ENCODE measurements at places on chromosomes 5 and 9. TPM values are rescaled to one million over a fixed set of nuclear protein-coding genes. Genes with fewer than 3 reads are reported as not detected.

DNA sequence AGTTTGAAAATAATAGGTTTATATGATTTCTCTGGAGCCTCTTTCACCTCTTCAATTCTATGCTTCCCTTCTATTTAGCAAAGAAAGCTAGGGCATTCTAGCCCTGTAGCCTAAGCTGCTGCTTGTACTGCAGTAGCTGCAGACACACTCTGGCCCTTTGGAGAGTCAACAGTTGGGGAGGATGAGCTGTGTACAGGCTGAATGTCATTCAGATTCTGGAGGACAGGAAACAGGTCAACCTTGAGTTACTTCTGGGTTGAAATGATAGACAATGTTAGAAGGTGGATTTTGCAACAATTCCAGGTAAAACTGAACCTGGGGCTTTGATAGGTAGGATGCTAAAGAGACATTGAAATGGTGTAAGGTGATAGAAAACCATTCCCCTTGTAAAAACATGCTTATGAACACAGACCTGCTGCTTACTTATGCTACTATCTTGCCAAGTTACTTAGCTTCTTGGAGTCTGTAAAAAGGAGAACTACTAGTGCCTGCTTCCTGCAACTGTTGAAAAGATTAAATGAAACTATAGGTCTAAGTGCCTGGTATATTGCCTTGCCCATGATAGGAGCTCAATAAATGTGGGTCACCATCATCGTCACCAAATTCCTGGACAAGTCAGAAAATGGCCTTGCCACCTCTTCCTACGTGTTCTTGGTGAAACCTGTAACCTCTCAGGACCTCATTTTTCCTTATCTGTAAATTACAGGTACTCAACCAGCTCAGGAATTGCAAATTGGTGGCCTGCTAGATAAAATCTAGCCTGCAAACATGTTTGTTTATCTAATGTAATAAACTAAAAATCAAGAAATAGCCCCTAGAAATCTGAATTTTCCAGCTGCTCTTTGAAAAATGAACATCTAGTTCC is 83.7 kb downstream of the GALNT10 start:
- H3K36me3 ChIP-seq = peaks cover 21% of the 10 kb centered on the region
- H3K27me3 ChIP-seq = no peaks in the 10 kb centered on the region
- H3K27ac ChIP-seq = no peak overlapping the region
- H3K4me1 ChIP-seq = peaks cover 59% of the 10 kb centered on the region
- DNase-seq = no peak

DNA sequence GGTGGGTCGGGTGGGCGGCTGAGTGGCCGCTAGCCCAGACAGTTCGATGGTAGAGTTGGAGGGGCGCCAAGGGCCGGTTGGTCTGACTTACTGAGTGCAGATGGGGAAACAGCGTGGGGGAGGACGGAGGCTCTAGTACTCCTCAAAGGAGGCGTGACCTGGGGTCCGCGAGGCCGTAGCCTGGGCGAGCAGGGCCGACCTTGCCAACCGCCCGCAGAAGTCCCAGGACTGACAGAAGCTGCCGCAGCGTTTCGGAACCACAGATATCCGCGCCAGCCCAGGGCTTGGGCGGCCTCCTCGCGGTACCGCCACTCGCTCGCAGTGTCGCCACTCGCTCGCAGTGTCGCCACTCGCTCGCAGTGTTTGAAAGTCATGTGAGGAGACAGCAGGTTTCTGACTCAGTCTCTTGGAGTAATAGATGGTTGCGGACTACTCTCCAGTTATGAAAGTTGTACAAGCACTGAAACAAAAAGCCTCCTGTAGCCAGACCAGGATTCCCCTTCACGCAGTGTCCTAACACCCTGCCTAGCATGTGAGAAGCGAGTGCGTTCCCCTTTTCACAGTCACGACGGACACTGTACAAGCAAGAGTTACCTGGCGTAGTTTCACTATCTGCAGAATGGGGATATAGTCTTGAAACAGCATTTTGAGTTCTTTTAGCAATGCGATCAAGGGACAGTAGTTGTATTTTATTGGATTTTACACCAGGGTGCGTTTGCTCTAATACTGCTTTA is 674 bp downstream of the TMEM38B start:
- DNase-seq = peak; percentile 42
- H3K36me3 ChIP-seq = peaks cover 3% of the 10 kb centered on the region
- peak overlapping the region; percentile 53 for H3K27ac ChIP-seq
- peak overlapping the region; percentile 83 for H3K4me3 ChIP-seq
- H3K4me1 ChIP-seq = peaks cover 15% of the 10 kb centered on the region

DNA sequence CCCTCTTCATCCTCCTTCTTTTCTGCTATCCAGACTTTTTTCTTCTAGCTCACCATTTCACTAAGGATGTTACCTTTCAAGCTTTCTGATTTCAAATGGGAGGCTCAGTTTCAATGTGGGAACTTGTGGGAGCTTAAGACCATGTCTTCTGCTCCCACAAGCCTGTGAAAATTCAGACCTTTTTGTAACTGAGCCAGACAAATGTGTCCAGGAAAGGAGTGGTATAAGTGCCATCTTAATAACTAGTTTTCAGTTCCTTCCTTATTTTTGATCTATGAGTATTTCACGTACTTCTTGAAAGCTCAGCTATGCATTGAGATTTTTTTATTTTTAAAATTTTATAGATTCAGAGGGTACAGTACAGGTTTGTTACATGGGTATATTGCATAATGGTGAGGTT is 4.6 kb upstream of the ERCC6L2 start:
- no peak overlapping the region for H3K4me3 ChIP-seq
- no peak overlapping the region for H3K27ac ChIP-seq
- no peak for DNase-seq
- peaks cover 18% of the 10 kb centered on the region for H3K4me1 ChIP-seq

DNA sequence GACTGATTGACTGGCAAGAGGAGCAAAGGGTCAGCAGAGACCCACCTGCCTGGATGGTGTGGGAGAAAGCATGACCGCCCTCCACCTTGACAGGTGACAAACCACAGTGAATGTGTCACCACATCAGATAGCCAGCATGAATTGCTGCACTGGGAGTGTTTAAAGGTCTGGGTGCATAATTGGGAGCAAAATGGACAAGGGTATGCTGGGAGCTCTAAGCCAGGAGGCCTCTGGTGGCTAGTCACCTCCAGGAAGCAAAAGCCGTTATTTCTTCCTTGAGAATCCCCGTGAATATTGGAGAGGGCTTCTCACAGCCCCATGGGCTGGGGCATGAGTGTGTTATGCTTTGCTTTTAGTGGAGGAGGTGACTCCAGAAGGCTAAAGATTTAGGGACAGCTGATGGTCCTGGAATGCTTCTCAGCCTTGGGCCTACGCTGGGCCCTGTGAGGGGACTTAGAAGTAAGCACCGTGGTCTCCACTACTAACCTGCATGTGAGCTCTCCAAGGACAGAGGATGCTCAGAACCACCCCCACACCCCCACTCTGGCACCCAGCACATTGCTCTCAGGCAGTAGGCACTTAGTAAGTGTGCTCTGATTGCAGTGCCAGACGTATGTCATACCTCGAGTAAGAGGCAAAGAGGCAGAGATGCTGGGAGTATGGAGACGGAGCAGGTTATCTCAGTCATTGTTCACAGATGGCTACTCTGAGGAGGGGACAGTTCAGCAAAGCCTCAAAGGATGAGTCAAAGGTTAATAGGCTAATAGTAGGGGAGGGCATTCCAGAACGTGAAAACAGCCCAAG is 9.1 kb upstream of the IRF1 start:
- peak overlapping the region; percentile 21 for H3K27ac ChIP-seq
- no peaks in the 10 kb centered on the region for H3K27me3 ChIP-seq
- no peaks in the 10 kb centered on the region for H3K36me3 ChIP-seq
- H3K4me1 ChIP-seq = peaks cover 26% of the 10 kb centered on the region
- no peak overlapping the region for H3K4me3 ChIP-seq
- DNase-seq = no peak

DNA sequence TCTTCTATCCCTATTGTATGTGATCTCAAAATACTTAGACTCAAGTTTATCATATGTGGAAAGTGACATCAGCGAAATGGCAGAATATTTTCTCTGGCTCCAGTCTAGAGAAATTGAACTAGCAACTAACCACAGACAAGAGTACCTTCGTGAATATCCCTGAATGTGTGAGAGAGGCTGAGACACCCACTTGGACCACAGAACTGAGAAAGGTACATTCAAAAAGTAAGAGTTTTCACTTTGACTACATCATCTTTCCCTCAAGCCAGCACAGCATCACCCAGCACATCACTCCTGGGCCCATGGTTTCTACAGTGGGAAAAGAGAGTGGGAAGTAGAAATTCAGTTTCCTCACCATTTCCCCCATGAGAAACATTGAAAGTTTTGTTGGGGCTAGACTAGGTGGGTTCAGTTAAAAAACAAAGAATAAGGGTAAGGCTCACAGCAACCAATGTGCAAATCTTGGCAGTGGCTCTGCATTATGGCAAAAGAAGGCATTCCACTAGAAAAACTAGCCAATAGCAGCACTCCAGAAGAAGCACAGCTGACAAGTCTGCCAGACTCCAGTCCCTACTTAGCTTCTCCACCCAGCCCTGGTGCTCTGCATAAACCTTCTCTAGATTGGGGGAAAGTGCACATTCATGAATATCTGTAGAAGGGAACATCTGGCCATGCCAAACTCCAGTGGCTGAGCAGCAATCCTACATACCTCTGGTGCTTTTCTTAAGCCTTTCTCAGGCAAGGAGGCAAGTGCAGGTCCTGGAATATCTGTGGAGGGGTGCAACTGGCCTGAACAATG is 225.6 kb upstream of the VLDLR start:
- no peaks in the 10 kb centered on the region for H3K36me3 ChIP-seq
- DNase-seq = no peak
- peaks cover 2% of the 10 kb centered on the region for H3K27me3 ChIP-seq
- no peak overlapping the region for H3K4me3 ChIP-seq
- H3K27ac ChIP-seq = no peak overlapping the region

- peak; percentile 26 for DNase-seq
- peak overlapping the region; percentile 81 for H3K4me3 ChIP-seq
- H3K4me1 ChIP-seq = peaks cover 15% of the 10 kb centered on the region
- no peak overlapping the region for H3K27ac ChIP-seq
- no peaks in the 10 kb centered on the region for H3K36me3 ChIP-seq
Measured at GRCh38 chr5:127029581-127030258, 638 bp downstream of the MARCHF3 start.

DNA sequence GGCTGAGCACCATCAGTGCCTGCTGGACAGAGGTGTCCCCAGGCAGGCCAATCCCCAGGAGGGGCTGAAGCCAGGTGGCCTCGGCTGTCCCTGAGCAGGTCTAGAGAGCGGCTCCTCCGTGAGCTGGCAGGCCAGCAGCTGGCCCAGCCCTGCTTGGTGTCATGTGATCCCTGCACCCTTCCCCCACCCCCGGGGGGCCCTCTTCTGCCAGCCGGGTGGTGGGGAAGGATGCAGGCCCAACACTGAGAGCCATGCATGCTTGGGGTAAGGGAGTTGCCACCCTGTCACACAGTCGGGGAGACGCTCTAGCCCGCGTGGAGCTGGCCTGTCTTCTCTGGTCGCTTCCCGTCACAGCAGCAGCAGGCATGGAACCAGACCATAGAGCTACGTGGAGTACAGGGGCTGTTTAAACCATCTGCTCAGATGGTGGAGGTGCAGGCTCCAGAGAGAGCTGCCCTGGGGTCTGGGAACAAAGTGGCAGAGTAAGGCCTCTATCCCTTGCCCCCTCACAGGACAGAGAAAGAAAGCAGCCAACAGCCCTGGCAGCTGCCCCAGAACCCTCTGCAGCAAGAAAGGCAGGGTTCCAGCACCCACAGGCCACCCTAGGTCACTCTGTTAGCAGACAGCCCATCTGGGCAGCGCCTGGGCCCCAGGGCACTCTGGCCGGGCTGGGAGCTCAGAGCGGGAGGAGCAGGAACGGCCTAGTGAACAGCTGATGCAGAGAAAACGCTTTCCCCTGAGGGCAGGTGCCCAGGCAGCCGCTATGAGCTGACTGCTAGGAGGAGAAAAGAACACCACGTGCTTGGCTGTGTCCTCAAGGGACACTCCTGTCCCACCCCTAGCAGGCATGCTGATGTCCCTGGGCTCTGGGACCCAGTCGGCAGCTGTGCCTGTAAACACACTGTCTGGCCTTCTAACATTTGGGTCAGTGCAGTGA is 6.8 kb downstream of the RALGDS start:
- H3K36me3 ChIP-seq = peaks cover 23% of the 10 kb centered on the region
- H3K27me3 ChIP-seq = no peaks in the 10 kb centered on the region
- H3K4me1 ChIP-seq = peaks cover 31% of the 10 kb centered on the region
- peak overlapping the region; percentile 80 for H3K27ac ChIP-seq
- H3K4me3 ChIP-seq = no peak overlapping the region

- DNase-seq = no peak
- H3K27me3 ChIP-seq = no peaks in the 10 kb centered on the region
- no peak overlapping the region for H3K4me3 ChIP-seq
- H3K27ac ChIP-seq = no peak overlapping the region
- no peaks in the 10 kb centered on the region for H3K36me3 ChIP-seq
Measured at GRCh38 chr9:108579757-108580439, 275.9 kb downstream of the ACTL7B start.

EIF4E1B gene
- total RNA-seq = not detected

GRCh38 chr5:1316588-1317340 is 21.9 kb upstream of the TERT start:
- no peak for DNase-seq
- H3K27me3 ChIP-seq = no peaks in the 10 kb centered on the region
- H3K4me1 ChIP-seq = peaks cover 52% of the 10 kb centered on the region
- H3K27ac ChIP-seq = peak overlapping the region; percentile 92
- peaks cover 46% of the 10 kb centered on the region for H3K36me3 ChIP-seq
- peak overlapping the region; percentile 69 for H3K4me3 ChIP-seq

HK3 gene
- 0.52 TPM for total RNA-seq

CCDC183 gene
- total RNA-seq = not detected

- H3K27me3 ChIP-seq = peaks cover 2% of the 10 kb centered on the region
- no peak overlapping the region for H3K4me3 ChIP-seq
- no peak for DNase-seq
Measured at GRCh38 chr9:94156348-94157049, 72.2 kb downstream of the PTPDC1 start.

RNF183 gene
- not detected for total RNA-seq

- H3K27ac ChIP-seq = no peak within 1 kb of the TSS
- peak; percentile 64 for DNase-seq
- H3K27me3 ChIP-seq = peaks cover 50% of the 10 kb centered on the region
- H3K4me3 ChIP-seq = peak within 1 kb of the TSS; percentile 52
Measured at GRCh38 chr5:172640822-172641358, at the start of gene NEURL1B. NEURL1B (plus strand) TSS chr5:172641263; CDS start chr5:172641407, 144 bp downstream.

- H3K27me3 ChIP-seq = peaks cover 5% of the 10 kb centered on the region
- no peaks in the 10 kb centered on the region for H3K4me1 ChIP-seq
- no peak overlapping the region for H3K4me3 ChIP-seq
- no peak for DNase-seq
Measured at GRCh38 chr9:38526591-38526990, 93.8 kb downstream of the ANKRD18A start.

DNA sequence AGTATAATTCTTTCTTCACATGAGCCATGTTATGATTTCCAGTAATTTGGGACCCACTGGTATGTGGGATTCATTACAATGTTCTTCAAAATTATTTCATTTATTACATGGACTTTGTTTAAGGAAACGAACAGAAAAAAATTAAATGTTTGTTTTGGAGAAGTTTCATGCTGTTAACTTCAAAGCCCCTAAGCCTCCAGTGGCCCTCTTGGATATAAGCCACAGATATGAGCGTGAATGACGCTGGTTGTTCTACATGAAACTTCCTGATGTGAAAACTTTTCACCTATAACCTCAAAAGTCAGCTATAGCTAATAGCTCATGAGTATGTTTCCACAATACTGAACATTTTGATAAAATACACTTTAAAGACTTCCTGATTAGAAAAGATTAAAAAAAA is 334.2 kb downstream of the PDE4D start:
- no peak for DNase-seq
- H3K36me3 ChIP-seq = no peaks in the 10 kb centered on the region
- no peaks in the 10 kb centered on the region for H3K4me1 ChIP-seq
- H3K4me3 ChIP-seq = no peak overlapping the region
- H3K27ac ChIP-seq = no peak overlapping the region

LIFR gene
- total RNA-seq = 0.25 TPM

STK10 gene
- total RNA-seq = 102 TPM

GRCh38 chr5:59358005-59358861 is 535.3 kb downstream of the PDE4D start:
- peaks cover 18% of the 10 kb centered on the region for H3K27me3 ChIP-seq
- no peaks in the 10 kb centered on the region for H3K36me3 ChIP-seq
- DNase-seq = no peak
- no peak overlapping the region for H3K27ac ChIP-seq

All from activated T-helper 2 cell treated with anti-CD3 and anti-CD28 coated beads, Interferon-gamma antibody, Interleukin-2, Interleukin-4, amounts not matched to agents 10 μg/mL and 5 μg/mL and 100 μg/mL, durations not matched to agents 14 hours and 24 hours and 36 hours (primary cell).